ENCODE measurements at places on chromosomes 13 and 19.

GRCh38 chr19:54345938-54346386, 7.0 kb upstream of the LILRA4 start:
- DNase-seq = no peak

- peak; percentile 52 for DNase-seq
Measured at GRCh38 chr19:41308450-41309179, 1.4 kb upstream of the CCDC97 start.

DNA sequence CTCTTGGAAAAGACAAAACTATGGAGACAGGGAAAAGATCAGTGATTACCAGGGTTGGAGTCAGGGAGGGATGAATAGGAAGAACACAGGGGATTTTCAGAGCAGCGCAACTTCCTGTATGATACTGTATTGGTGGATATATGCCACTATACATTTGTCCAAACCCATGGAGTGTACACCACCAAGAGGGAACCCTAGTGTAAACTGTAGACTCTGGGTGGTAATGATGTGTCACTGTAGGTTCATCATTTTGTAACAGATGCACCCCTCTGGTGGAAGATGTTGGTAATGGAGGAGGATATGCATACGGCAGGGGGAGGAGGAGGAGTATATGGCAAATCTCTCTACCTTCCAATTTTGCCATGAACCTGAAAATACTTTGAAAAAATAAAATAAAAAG, 68.1 kb downstream of the UFM1 start:
- DNase-seq = no peak

DNA sequence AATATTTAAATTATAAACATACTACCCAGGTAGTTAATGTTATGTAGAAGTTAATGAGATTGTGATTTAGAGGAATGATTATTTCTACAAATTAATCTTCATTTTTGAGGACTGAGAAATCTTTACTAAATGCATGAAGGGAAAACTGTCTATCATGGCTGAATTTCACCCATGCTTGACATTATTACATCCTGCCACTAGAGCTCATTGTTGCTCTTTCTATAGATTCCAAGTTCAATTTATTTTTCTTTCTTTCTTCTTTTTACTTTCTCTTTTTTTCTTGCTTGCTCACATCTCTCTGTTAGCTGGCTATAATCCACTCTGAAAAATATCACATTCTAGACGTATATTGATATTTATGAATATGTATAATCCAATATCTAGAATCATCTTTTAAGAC, 505.0 kb upstream of the KLHL1 start:
- DNase-seq = no peak

DNA sequence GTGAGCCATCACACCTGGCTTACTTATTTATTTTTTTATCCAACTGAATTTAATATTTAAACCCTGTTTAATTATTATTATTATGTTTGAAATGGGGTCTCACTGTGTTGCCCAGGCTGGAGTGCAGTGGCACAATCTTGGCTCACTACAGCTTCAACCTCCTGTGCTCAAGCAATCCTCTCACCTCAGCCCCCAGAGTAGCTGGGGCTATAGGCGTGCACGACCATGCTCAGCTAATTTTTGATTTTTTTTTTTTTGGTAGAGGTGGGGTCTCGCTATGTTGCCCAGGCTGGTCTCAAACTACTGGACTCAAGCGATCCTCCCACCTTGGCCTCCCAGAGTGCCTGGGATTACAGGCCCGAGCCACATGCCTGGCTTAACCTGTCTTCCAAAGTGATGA, 32.5 kb downstream of the SPTBN4 start:
- no peak for DNase-seq

DNA sequence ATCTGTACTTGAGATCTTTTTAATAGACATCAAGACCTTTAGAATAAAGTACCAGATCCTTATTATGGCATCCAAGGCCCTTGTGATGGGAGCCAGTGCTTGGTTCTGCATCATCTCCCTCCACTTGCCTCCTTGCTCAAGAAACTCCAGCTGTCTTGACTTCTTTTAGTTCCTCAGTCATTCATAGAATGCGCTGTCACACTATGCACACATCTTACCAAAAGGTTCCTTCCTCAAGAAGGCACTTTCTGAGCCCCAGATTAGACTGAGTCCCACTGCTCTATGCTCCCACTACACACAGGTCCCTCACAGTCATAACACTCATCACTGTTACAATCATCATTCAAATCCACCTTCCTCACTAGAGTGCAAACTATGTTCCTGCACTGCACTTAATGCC, 57.8 kb upstream of the ITM2B start:
- DNase-seq = no peak

GRCh38 chr19:3411636-3412035, 45.3 kb downstream of the NFIC start:
- no peak for DNase-seq

- no peak for DNase-seq
Measured at GRCh38 chr19:45050036-45050435, 11.2 kb downstream of the CLASRP start.

DNA sequence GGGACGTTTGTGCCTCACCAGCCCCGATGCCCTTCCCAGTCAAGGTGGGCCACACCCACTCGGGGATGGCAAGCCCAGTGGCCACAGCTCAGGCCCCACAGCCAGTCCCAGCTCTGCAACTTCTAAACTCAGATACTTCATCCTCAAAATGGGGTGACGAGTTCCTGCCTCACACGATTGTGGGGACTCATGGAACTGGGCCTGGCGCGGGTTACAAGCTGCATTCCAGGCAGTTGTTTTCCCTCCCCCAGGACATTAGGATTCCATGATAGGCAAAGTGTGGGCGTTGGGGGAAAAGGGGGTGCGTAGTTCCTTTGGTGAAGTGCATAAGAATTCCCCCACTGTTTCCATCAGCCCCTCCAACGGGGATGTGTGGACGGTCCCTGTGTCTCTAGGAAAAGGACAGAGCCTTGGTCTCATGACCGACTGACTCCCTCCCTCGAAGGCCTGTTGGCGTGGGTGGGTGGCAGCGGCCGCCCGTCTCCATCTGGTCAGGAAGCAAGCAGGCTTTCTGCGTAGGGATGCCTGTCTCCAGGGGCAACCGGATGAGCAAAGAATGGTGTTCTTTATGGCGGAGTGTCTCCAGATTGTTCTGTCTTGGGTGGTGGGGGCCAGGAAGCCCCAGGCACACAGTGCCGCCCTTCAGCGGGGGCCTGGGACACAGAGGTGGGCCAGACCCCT, 21.1 kb upstream of the NPAS1 start:
- no peak for DNase-seq

DNA sequence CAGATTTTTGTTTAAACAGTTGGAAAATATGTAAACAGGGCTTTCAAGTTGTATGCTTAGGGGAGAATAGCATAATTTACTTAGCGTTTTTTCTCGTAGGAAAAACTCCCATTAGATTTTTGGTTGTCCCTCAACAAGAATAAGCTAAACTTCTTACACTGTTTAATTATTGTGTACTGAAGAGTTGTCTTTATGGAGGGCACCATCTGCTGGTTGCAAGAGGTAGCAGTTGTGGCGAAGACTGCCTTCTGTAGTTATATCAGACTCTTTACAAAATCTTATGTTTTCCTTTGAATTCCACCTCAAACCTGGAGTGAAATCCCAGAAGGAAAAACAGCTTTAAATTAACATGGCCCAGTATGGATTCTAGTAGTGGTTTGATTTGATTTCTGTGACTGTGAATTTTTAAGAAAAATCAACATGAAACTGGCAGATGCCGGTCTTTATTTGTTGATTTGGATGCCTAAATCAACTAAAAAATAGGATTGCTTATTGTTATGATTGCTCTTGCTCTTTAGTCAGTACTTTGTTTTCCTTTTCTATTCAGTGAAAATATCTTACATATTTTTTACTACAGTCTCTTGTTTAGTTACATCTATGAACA, 53.4 kb downstream of the PDS5B start:
- DNase-seq = no peak

DNA sequence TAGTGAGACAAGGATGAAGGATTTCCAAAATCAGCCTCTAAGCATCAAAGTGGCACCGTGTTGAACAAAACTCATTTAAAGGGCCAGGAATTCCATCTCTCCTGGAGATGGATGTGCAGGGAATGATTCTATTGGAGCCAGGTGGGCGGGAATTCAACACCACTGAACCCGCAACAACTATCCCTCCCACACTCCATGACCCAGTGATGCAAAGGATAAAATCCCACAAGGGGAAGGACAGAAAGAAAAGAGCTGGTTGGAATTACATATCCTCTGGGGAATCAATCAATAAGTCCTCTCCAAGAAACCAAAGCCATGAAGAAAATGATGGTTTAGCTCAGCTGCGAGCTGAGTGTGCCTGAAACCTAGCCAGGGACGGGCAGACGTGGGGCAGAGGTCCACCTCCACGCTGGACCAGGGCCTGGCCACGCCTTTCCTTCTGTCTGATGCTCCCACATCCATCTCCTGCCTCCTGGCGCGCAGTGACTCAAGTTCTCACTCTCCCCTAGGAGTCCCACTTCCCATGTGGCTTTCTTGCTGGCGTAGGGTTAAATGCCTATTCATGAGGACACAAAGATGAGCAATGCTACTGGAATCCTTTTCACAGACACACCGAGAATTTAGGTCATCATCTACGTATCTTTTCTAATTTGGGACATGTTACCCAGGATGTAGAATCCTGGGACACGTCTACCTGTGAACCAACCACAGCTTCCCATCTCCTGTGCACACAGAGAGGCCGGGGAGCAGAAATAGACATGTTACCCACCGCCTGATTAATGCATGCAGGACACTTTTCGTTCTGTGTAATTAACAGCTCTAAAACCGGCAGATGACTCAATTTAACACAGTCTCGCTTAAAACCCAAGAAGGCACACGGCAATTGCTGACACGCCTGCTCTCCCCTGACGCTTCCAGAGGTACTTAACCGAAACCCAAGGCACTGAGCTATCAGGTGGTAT, 48.6 kb downstream of the PEPD start:
- no peak for DNase-seq

GRCh38 chr19:7522923-7523667, 671 bp downstream of the MCOLN1 start:
- no peak for DNase-seq

- DNase-seq = no peak
Measured at GRCh38 chr19:38685666-38686529, 38.4 kb downstream of the ACTN4 start.

GRCh38 chr19:39996218-39996810, 546 bp upstream of the ZNF546 start:
- peak; percentile 62 for DNase-seq

- no peak for DNase-seq
Measured at GRCh38 chr13:114108141-114108761, 24.2 kb downstream of the RASA3 start.

DNA sequence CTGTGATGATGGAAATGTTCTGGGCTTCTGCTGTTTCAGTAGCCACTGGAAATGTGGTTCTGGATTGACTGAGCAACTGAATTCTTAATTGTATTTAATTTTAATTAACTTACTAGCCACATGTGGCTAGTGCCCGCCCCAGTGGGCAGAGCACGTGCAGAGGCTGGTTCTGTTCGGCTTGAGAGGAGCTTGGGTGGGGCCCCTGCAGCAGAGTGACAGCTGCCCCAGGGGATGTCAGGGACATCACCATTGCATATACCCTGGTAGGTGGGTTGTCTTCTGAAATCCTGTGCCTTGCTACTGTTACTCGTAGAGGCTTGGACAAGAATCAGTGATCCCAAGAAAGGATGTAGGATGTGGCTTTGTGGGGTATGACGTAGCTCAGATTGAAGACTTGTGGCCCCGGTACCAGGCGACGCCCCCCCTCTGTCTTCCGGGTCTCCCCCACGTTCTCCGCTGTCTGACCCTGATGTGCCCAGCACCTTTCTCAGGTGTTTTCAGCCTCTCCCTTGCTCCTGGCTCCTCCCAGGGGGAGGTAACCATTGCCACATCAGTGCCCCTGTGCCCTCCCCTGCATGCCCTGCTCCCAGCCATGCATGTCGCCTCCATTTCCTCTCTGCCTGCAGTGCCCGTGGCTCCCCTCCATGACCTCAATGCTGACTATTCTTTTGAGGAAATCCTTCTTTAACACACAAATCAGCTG, 102.6 kb upstream of the RNF113B start:
- peak; percentile 43 for DNase-seq

- no peak for DNase-seq
Measured at GRCh38 chr13:73952648-73953047, 181.6 kb downstream of the KLF12 start.

- DNase-seq = no peak
Measured at GRCh38 chr19:16301999-16302694, 22.5 kb upstream of the KLF2 start.

GRCh38 chr19:51905206-51905605, 389 bp upstream of the ZNF649 start:
- no peak for DNase-seq

All from DMS79 treated with DMSO at 0.1 percent for 48 hours (cell line).